ENCODE measurements at places on chromosomes 11 and 22.
A peak's percentile ranks its signal among the peaks of the same experiment; 100 is the strongest.

DNA sequence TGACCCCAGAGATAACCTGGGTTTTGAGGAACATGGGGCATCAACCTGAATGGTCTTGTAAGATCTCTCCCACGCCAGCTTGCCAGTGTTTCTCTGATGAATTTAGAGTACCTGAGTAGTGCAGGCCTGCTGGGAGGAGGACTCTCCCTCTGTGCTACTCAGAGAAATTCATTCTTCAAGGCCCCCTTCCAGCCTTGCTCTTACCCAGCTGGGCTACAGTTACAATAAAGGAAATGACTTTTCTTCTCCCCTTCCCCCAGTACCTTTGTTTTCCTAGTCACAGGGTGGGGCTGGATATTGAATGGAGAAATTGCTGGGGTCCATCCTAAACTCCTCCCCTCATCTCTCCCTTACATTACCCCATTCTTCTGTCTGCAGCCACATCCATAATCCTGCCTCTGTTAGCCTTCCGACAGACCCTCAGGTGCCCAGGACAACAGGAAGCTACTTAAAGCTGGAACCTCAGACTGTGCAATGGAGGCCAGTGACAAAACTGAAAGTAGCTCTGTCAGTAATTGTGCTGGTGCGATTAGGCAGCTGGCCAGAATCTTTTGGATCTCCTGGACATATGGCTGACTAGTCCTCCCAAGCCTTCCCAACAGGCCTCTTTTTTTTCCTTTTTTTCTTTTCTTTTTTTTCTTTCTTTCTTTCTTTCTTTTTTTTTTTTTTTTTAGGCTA is 17.4 kb downstream of the LIMK2 start:
- DNase-seq, result no peak

- no peak for DNase-seq
These were observed 1334.4 kb downstream of the LRRC4C start for GRCh38 chr11:40125054-40125453.

DNA sequence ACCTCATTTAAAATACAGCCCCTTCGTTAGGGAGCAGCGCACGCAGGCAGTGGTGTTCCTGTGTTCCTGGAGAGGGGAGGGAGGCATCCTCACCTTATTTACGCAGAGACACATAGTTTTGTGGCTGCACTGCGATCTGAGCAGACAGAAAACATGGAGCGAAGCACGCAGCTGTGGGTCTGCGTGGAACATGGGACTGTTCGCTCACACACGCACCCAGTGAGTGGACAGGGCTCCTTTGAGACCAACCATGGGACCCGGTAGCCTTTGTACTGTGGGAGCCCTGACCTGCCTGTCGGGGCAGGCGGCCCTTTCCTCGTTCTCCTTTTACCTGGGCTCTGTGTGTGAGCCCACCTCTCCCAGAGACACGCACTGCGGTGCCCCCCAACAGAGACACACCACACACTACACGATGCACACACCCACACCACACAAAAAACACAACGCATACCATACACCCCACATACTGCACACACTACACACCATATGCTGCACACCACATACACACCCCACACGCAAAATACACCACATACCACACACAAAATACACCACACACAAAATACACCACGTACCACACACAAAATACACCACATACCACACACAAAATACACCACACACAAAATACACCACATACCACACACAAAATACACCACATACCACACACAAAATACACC is 1245.7 kb downstream of the BRD1 start:
- DNase-seq, result no peak

DNA sequence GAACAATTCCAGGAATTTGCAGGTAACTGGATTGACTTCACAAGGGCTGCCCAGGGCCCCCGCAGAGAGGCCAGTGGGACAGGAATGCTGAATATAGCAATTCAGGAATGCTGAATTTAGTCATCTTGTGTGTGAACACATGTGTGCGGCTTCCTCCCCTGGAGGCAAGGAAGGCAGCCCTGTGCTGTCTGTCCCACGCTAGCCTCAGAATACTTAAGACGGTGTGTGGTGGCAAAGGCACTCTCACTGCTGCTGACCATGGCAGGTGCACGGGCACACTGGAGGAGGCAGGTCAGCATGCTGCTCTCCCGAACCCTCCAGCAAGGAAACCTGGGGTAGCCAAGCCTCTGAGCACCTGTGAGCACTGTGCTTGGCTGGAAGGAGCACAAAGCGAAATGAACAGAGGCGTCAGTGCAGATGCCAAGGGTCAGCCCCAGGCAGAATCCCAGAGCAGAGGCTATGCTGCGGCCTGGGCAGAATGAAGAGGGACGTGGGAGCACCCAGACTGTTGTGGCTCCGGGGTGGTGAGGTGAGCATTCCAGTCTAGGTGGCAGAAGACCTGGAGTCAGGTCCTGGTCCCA is 2.7 kb downstream of the GNAZ start:
- DNase-seq, result no peak

- DNase-seq, result no peak
These were observed 174.2 kb downstream of the ETS1 start for GRCh38 chr11:128412847-128413791.

GRCh38 chr22:38782402-38783094 is 11.4 kb downstream of the DNAL4 start:
- DNase-seq, result no peak

DNA sequence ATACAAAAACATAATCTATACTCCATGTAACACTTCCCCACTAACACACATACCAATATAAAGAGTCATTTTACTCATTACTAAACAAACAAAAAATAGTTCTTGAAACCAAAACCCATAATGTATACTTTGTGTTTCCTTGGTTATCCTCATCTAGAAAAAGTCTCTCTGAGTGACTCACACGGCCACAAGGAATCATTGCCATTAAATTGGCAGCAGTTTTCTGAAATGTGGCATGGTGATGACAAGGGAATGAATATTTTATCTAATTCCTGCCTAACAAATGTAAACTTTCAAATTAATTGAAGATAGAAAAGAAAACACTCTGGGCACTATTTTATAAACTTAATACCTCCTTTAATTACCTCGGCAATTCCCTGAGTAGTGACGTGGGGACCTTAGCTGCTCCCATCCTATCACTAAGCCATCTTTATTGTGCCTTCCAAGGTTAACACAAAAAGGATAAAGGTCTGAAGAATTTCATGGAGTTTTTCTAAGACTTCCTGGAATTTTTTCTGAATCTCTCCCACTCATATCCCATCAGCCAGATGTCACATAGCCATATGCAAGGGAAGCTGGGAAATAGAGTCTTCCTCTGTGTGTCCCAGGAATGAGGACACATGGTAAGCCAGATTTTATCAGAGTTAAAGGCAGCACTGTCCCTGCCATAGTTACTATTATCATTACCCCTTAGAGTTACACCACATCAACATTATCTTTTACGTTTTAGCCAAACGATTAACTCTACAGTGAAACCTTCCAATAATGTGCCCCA is 857.2 kb upstream of the TENM4 start:
- DNase-seq, result no peak

DNA sequence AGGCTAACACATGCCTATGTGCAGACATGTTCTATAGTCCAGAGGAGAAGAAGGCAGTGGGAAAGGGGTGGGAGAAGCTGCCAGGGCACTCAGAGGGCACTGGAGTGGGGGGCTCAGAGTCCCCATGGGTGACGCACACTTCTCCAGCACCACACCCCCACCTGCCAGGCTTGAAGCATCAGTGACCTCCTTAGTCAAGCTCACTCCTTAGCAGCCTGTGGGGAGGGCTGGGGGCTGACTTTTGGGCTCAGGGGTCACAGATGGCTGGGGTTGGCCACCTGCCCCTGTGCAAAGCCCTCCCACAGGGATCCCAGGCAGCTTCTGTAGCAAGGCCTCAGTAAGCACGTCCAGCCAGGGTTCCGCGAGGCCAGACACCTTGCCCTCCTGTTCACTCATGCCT is 18.8 kb downstream of the TRIM29 start:
- no peak for DNase-seq

- no peak for DNase-seq
These were observed 5.5 kb downstream of the C11orf24 start for GRCh38 chr11:68266121-68266891.

- peak; percentile 44 for DNase-seq
These were observed 56.4 kb upstream of the CD44 start for GRCh38 chr11:35082321-35083180.

GRCh38 chr11:9604134-9604533 is 30.7 kb downstream of the WEE1 start:
- no peak for DNase-seq

GRCh38 chr22:20615021-20615420 is 107.6 kb downstream of the MED15 start:
- DNase-seq, result no peak

DNA sequence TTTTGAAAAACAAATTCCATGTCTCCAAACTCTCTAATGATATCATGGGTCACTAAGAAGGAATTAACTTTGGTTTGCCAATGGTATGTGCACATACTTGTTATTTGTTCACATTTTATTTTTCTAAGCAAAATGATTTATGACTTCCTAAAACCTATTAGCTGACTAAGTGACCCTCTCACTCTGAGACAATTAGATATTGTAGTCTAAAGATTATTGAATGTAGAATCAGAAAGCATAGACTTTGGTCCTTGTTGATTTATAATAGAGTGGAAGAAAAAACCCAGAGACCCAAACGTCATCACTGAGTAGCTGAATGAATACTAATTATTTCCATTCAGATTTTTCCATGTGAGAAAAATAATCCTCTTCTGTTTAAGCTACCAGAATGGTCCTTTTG is 243.5 kb upstream of the ANO3 start:
- DNase-seq, result no peak

GRCh38 chr11:103370076-103370475 is 260.9 kb downstream of the DYNC2H1 start:
- no peak for DNase-seq

GRCh38 chr11:76008474-76008873 is 193.5 kb downstream of the UVRAG start:
- no peak for DNase-seq

- no peak for DNase-seq
These were observed 4.7 kb downstream of the UCP3 start for GRCh38 chr11:74004046-74004695.

GRCh38 chr11:93132836-93133235 is 65.0 kb downstream of the SLC36A4 start:
- DNase-seq, result no peak

DNA sequence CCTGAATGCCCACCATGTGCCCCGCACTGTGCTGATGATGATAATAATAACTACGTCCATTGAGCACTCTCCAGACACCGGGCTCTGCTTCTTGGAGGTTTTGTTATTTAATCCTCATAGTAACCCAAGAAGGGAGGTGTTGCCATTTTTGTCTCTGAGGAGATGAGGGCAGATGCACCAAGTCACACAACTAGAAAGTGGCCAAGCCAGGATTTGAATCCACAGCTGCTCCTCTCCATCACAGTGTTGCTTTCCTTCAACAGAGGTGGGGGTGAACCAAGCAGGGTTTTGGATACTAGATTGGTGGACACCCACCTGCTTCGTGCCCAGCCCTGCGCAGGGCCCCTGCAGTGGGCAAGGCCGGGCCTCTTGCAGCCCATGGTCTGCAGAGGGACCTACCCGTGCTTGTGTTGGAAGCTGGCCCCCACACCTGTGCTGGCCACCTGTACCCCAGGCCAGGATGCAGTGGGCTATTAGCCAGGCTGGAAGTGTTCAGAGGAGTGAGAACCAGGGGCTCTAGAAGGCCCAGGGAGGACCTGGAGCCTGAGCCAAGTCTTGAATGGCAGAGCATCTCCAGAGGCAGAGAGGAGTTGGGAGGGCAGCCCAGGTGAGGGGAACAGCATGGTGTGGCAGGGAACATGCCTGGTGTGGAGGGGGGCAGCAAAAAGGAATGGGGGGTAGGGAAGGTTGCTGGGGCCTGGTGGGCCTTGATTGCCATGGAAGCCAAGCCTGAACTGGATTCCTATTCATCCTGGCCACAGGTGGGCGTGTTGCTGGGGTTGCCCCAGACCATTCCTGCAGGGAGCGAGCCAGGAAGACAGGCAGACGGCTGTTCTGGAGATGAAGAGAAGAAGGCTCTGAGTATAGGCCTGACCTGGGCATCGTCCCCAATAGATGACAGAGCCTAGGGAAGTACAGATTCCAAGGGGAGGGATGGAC is 2.7 kb upstream of the DPP3 start:
- DNase-seq, result no peak

DNA sequence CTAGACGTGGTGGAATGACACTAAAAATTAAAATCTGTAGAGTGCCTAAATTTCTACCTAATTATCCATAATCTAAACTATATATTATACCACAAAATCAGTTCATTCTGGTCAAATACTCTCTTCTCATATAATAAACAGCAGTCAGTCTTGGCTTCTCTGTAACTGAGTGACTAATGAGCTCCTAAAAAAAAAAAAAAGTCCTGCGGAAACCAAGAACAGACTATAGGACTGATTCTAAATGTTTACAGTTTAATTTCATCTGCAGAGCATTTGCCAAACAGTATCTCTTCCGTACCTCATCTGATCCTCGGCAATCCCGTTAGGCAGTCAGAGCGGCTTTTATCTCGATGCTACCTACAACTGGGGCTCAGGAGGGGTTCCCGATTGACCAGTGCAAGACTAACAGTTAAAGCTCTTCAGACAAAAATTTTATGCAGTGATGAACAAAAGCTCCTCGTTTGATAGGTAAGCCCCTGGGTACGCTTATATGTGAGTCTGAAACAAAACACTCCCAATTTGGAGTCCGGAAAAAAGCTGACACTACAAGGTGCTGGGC is 686 bp downstream of the KIF18A start:
- no peak for DNase-seq
